ENCODE measurements at places on chromosomes 5 and 9.

- DNase-seq, result no peak
Observed at GRCh38 chr5:83034528-83035207, 42.5 kb downstream of the TMEM167A start.

DNA sequence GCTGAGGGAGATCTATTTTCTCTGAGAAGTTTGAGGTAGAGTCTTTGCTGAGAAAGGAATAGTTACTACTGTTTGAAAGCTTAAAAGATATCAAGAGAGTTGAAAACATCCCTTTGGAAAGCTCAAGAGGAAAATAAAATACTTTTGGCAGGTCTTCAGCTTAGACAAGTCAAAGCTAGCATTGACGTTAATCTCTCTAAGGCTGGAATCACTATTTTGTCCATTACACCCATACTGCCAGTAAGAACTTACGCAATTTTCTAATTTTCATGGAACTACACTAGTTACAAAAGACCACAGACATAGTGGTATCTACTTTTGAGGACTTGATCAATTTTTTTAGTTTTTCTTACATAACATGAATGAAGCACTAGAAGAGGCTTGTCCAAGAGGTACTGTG is 494.9 kb downstream of the PSAT1 start:
- DNase-seq, result no peak

DNA sequence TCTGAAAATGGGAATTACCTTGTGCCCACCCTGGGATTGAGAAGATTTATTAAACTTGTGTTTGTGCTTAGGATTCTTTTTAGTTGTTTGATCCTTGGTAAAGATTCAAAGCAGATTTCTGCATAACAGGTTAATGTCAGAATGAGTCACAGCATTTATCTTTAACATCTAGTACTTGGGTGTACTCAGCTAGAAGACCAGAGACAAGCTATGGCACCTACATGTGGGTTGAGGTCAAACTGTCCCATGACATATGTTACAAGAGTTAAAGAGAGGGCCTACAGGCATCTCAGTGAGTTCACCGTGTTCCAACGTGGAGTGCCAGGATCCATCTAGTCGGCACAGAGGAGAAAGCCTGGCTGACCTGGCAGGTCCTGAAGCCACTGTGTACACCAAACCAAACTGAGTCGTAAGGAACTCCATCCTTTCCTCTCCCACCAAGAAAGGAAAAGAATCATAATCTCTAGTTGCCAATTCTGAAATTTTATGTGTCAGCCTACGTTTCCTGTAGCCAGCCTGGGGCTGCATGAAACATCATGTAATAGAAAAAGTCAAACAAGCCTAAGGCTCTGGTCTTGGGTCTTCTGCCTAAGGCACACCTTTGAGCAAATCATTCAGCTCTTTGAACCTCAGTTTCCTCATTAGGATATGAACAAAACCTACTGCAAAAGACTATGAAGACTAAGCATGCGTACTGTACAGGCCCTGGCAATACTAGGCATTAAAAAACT is 73.7 kb downstream of the RCL1 start:
- DNase-seq, result no peak

DNA sequence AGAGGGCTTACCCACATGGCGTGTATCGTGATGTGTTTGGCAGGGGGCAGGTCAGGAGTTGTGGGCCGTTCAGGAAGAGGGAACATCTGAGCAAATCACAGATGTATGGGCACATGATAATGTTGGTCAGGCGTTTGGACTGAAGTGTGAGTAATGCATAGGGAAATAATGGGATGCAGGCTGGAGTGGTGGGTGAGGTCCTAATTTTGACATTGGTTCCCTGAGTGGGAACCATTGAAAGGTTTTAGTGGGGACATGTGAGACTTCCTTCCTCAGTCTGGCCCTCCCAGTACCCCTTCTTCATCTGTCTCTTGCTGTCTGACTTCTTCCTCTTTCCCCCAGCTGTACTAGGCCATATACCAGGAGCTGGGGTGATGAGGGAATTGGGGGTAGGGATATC is 7.6 kb downstream of the OTULIN start:
- no peak for DNase-seq

GRCh38 chr9:95409650-95410426 is 92.3 kb upstream of the FANCC start:
- no peak for DNase-seq

DNA sequence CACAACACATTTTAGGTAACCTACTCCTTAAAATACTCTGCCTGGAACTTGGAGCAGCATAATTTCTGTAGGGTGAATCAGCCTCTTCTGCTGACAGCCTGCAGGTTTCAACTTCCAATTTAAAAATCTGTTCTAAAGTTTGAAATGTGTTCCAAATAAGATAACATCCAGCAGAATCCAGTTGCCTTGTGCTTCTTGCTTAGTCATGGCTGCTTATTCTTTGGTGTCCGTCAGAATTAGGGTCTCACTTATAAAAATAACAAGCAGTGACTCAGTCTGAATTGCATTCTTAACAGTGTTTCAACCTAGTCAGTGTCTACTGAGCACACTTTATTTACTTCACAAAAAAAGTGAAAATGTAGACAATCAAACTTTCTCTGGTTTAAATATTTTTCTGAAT is 3.7 kb downstream of the CDH6 start:
- no peak for DNase-seq

- DNase-seq, result no peak
Observed at GRCh38 chr5:144356489-144356888, 185.8 kb downstream of the KCTD16 start.

DNA sequence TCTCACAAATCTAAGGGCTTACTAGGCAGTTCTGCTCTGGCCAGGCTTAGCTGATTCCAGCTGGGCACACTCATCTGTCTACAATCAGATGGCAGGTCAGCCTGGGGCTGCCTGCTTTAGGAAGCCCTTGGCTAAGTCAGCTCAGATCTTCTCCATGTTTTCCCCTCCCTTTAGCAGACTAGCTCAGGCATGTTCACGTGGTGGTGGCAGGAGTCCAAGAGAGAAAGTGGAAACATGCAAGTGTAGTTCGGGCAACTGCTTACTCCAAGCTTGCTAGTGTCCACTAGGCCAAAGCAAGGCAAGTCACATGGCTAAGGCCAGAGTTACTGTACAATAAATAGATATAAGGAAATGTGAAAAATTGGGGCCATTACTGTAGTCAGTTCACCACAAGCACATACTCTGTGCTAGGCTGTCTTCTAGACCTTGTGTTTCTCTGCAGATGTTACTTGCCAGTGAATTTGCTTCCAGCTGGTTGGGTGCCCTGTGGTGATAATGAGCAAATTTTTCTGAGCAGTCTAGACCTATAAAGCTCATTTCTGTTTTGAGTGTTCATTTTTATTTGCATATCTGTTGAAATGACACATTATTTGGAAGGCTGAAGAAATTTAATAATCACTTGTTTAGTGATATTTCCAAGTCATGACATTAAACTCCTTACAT is 38.3 kb downstream of the RECK start:
- DNase-seq, result no peak

GRCh38 chr9:113409883-113410206 is 630 bp downstream of the POLE3 start:
- no peak for DNase-seq

Data from GM12891 (cell line).